ENCODE measurements at places on chromosomes 1 and 21.
A peak's percentile ranks its signal among the peaks of the same experiment; 100 is the strongest.

GRCh38 chr21:45942755-45943629 is 38.6 kb upstream of the COL6A1 start:
- no peak for DNase-seq

- no peak for DNase-seq
Observed at GRCh38 chr1:245475961-245476516, 321.3 kb downstream of the KIF26B start.

- peak; percentile 80 for DNase-seq
Observed at GRCh38 chr1:35268282-35269200, at the start of gene ZMYM4. TSS of gene ZMYM4 (plus strand) at chr1:35268709. CDS start at chr1:35269047, 338 bp downstream.

DNA sequence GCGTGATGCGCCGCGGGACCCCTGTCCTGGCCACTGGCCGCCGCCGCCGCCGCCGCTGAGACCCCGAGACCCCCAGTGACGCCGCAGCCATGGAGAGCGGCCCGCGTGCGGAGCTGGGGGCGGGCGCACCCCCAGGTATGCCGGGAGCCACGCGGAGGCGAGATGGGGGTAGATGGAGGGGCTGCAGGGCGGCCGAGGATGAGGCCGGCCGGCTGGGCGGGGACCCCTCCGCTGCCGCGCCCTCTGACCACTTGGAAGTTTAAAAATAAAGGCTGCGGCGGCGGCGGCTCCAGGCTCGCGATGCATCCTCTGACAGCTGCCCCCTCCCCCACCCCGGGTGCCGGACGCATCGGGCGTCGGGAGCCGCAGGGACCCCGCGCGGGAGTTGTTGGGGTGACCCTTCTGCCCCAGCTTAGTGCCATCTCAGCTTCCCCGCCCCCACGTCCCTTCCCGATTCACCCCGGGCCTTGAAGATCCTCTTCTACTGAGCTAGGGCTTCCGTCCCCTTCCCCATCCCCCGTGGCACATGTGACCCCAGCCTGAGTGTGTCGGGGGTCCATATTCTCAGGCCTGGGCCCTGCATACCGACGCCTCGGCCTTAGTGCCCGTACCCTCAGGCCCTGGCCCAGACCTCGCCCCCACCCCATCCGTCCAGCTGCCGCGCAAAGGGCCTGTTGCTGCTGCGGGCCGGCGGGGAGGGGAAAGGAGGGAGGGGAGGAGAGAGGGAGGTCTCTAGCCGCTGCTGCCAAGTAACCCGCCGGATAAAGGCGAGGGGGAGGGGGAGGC is 562 bp downstream of the MAP7D1 start:
- DNase-seq, result peak; percentile 43

- no peak for DNase-seq
Observed at GRCh38 chr1:94709891-94710581, 110.1 kb upstream of the SLC44A3 start.

DNA sequence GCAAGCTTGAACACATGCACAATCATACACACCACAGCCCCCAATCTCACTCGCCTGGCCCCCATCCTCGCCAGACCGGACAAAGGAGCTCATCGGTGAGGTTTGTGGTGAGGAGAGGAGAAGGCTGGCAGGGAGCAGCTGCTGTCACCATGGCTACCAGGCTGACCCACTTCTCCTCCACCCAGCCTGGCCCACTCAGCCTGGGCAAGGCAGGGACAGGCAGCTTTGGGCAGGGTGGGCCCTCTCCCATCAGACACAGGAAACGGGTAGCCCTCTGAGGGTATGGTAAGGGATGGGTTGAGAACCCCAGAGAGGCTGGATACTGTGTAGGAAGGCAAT is 15.9 kb downstream of the RIMS3 start:
- no peak for DNase-seq

DNA sequence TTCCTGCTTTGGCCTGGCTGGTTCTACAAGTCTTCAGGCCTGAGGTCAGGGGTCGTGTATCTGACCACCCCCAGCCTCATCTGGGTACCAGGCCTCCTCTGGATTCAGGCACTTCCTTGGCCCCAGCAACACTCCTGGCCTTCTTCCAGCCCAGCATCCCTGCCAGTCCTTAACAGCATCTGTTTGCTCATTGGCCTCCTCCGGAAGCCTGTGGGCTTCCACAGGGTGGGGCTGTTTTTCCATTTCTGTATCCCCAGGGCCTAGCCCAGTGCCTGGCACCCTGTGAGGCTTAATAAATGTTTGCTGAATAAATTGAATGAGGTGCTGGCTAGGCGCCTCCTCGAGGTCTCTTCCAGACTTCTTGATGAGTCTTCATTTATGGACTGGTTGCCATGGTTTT is 21.5 kb upstream of the GPR37L1 start:
- no peak for DNase-seq

GRCh38 chr1:167173516-167174184 is 47.0 kb upstream of the POU2F1 start:
- no peak for DNase-seq

DNA sequence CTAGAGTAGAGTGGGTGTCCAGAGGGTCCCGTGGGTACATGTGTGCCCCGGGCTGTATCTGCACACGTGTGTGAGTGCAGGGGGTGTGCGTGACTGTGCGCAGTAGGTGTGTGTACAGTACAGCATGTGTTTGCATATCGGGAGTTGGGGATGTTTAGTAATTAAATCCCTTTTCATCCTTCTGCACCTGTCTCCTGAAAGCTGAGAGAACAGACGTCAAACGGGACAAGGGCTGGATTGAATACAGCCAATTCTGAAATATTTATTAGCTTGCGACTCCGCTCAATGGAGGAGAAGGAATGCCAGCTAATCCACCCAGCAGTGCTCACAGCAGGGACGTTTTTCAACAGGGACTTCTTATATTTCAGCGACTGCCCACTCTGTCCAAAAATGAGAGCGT is 44.7 kb upstream of the CASZ1 start:
- no peak for DNase-seq

DNA sequence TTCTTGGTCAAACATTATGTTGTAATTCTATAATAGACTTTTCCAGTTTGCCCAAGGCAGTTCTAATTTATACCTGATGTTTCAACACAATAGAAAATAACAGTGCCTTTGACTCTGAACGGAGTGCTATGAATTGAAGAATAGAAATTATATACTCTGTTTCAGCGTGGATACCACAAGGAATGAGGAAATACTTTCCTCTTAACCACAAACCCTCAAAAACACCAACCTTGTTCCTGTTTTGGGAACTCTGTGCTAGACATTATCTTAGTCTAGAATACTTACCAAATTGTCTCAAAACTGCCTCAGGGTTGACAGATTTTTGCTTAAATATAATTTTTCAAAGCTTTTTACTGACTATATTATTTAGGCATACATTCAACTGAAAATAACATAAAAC is 1629.3 kb downstream of the MRPL39 start:
- no peak for DNase-seq

- DNase-seq, result no peak
Observed at GRCh38 chr1:55402142-55402541, 187.0 kb upstream of the USP24 start.

- no peak for DNase-seq
Observed at GRCh38 chr21:32348604-32349332, 44.0 kb downstream of the URB1 start.

Measured in stimulated activated CD4-positive, alpha-beta T cell treated with anti-CD3 and anti-CD28 coated beads, Interleukin-15, amount 100 ng/mL, for 1 hour (primary cell).